Adrenal gland (tissue), 19 donors: ENCODE measurements at places on chromosomes 4 and X. TPM values are rescaled to one million over a fixed set of nuclear protein-coding genes. Genes with fewer than 3 reads are reported as not detected.

Gene GCNA
- polyA plus RNA-seq, result 1.9 TPM

Gene SYP
- 73.1 TPM for polyA plus RNA-seq

Gene RS1
- polyA plus RNA-seq, result not detected

Gene PNCK
- 0.42 TPM for polyA plus RNA-seq

Gene MAGEB5
- polyA plus RNA-seq, result not detected

Gene VEGFD
- polyA plus RNA-seq, result 9.2 TPM

Gene SPATA4
- 0.13 TPM for polyA plus RNA-seq

Gene DUX4
- not detected for polyA plus RNA-seq

Gene GYG2
- 1.4 TPM for polyA plus RNA-seq

DNA sequence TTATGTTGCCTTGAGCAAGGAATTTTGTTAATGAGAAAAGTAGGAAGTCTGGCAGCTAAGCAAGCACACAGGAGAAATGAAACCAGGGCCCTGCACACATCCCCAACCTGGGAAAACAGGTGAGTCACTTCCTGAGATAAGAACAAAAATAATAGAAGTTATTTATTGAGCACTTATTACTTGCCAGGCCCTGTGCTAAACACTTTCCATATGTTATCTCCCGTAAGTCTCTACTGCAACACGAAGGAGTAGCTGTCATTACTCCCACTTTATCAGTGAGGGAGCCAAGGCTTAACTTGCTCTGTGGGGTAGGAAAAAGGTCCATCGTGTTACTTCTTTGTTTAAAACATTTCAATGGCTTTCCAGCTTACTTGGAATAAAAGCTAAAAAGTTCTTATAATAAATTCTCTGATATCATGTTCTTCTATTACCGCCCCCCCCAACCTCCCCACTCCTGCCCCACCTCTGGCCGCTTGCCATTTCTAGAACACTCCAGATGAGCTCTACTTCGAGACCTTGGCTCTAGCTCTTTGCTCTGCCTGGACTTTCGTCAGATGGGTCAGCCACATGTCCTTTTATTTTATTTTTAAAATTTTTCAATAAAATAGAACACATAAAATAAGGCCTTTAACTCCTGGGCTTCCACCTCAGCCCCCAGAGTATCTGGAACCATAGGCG is 36.3 kb upstream of the PLAC8 start:
- H3K27me3 ChIP-seq, result no peaks in the 10 kb centered on the region
- H3K36me3 ChIP-seq, result no peaks in the 10 kb centered on the region
- H3K4me1 ChIP-seq, result peaks cover 15% of the 10 kb centered on the region
- no peak overlapping the region for H3K27ac ChIP-seq
- no peak overlapping the region for H3K4me3 ChIP-seq
- no peak for DNase-seq

DNA sequence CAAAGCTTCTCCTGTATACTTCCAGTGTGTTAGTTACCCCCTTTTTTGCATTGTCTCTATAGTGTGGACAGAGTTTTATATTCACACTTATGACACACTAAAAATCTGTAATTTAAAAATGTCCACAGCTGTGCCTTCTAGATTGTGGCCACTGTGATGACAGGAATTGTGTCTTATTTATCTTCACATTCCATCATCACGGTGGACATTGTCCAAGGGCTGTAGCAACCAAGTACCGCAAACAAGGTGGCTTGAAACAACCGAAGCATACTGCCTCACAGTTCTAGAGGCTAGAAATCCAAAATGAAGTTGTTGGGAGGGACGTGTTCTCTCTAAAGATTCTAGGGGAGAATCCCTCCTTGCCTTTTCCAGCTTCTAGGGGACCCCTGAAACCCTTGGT is 32.3 kb downstream of the CHRNA9 start:
- no peak for DNase-seq
- H3K27ac ChIP-seq, result no peak overlapping the region
- H3K27me3 ChIP-seq, result no peaks in the 10 kb centered on the region
- no peaks in the 10 kb centered on the region for H3K36me3 ChIP-seq
- H3K4me3 ChIP-seq, result no peak overlapping the region
- H3K4me1 ChIP-seq, result no peaks in the 10 kb centered on the region

GRCh38 chrX:48468693-48469691 is 1.1 kb downstream of the SLC38A5 start:
- no peaks in the 10 kb centered on the region for H3K36me3 ChIP-seq
- H3K27me3 ChIP-seq, result no peaks in the 10 kb centered on the region
- no peak overlapping the region for H3K27ac ChIP-seq
- no peaks in the 10 kb centered on the region for H3K4me1 ChIP-seq
- DNase-seq, result no peak

DNA sequence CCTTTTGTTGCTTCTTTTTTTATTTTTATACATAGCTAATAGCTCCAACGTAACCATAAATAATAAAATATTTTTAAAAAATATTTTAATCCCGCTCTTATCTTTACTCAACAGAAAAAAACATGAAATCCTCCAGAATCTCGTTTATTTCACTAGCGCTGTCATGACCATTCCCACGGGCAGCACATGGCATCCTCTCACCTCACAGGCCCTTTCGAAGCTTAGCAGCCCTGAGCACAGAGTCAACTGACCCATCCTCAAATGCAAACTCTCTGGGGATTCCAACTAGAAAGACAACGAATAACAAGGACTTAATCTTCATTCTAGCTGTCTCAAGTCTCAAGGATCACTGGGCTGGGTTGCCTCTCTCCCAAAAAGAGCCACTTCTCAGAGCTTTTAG is 285.9 kb upstream of the PPARGC1A start:
- DNase-seq, result no peak
- H3K4me3 ChIP-seq, result no peak overlapping the region
- no peaks in the 10 kb centered on the region for H3K36me3 ChIP-seq
- no peaks in the 10 kb centered on the region for H3K4me1 ChIP-seq
- no peak overlapping the region for H3K27ac ChIP-seq

- no peaks in the 10 kb centered on the region for H3K36me3 ChIP-seq
- DNase-seq, result no peak
- peaks cover 91% of the 10 kb centered on the region for H3K27me3 ChIP-seq
- H3K4me3 ChIP-seq, result no peak overlapping the region
- H3K4me1 ChIP-seq, result peaks cover 8% of the 10 kb centered on the region
- no peak overlapping the region for H3K27ac ChIP-seq
Measured at GRCh38 chr4:84503495-84504437, 4.7 kb upstream of the NKX6-1 start.

DNA sequence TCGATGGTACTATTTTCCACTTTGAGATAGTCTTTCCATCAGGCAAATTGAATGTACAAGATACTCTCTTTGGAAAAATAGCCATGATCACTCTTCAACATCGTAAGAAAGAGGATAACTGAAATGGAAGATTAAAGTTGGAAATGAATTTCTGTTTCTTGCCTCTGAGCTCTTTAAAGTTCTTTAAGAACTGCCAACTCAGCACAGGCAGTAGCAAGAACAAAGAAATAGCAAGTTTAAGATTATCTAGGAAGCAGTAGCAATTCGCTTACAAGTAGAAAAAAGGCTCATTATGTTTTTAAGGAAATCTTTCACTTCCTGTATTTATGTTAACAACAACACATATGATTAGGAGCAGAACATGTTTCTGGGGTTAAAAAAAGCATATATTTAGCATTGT is 127.6 kb downstream of the CDS1 start:
- no peaks in the 10 kb centered on the region for H3K36me3 ChIP-seq
- no peak overlapping the region for H3K27ac ChIP-seq
- no peak overlapping the region for H3K4me3 ChIP-seq
- no peaks in the 10 kb centered on the region for H3K27me3 ChIP-seq
- DNase-seq, result no peak

DNA sequence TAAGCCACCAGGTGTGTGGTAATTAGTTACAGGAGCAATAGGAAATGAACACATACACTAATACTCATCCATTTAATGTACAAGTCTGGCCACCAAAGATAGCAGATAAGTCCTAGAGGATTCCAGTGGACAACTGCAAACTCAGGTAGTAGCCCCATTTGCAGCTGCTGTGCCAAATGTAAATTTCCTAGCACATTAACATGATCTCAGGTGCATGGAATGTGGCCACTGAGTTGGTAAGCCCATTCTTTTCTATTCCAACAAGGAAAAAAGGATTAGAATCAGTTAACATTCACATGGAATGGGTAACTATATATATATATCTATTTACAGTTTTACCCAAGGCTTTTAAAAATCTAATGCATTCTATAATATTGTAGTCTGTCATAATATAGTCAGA is 23.3 kb upstream of the FRAS1 start:
- H3K4me3 ChIP-seq, result no peak overlapping the region
- no peaks in the 10 kb centered on the region for H3K4me1 ChIP-seq
- no peak overlapping the region for H3K27ac ChIP-seq
- no peak for DNase-seq
- no peaks in the 10 kb centered on the region for H3K27me3 ChIP-seq

DNA sequence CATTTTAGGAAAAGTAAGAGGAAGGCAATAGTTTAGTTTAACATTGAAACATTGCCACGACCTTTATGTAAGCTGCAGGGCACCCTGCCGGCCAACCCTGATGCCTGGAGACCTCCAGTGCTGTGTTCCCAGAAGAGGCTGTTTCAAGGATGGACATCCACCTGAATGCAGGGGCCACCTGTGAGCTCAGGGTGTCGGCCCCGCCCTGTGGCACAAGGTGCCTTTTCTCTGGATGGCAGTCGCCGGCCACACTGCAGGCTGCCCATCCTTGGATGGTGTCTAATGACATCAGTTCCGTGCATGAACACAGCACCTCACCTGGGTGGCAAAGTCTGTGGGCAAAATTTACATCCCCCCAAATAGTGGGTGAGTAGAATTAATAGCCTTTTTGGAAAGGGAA is 180.0 kb downstream of the AFAP1 start:
- H3K27ac ChIP-seq, result no peak overlapping the region
- H3K36me3 ChIP-seq, result peaks cover 9% of the 10 kb centered on the region
- H3K4me3 ChIP-seq, result no peak overlapping the region
- peaks cover 8% of the 10 kb centered on the region for H3K4me1 ChIP-seq
- no peak for DNase-seq
- H3K27me3 ChIP-seq, result no peaks in the 10 kb centered on the region

- H3K4me3 ChIP-seq, result no peak overlapping the region
- H3K36me3 ChIP-seq, result no peaks in the 10 kb centered on the region
- no peak overlapping the region for H3K27ac ChIP-seq
- no peaks in the 10 kb centered on the region for H3K27me3 ChIP-seq
- no peak for DNase-seq
- H3K4me1 ChIP-seq, result no peaks in the 10 kb centered on the region
Measured at GRCh38 chr4:158581161-158581560, 59.5 kb downstream of the RXFP1 start.

DNA sequence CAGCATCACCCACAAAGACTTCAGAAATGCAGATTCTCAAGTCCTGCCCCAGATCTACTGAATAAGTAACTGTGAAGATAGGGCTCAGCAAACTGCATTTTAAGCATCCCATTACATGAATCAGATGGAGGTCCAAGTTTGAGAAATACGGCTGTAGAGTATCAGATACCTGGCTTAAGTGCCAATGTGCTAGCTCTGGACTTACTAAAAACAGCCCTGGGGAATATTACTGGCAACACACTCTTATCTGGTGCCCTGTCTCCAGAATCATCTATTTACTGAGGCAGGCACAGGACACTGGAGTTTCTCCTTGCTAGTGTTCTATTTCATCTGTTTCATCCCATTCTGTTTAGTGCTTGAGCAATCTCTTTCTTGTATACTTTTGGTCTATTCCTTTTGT is 105.1 kb downstream of the SPOCK3 start:
- H3K4me3 ChIP-seq, result no peak overlapping the region
- H3K27me3 ChIP-seq, result no peaks in the 10 kb centered on the region
- H3K4me1 ChIP-seq, result no peaks in the 10 kb centered on the region
- no peaks in the 10 kb centered on the region for H3K36me3 ChIP-seq
- no peak for DNase-seq

DNA sequence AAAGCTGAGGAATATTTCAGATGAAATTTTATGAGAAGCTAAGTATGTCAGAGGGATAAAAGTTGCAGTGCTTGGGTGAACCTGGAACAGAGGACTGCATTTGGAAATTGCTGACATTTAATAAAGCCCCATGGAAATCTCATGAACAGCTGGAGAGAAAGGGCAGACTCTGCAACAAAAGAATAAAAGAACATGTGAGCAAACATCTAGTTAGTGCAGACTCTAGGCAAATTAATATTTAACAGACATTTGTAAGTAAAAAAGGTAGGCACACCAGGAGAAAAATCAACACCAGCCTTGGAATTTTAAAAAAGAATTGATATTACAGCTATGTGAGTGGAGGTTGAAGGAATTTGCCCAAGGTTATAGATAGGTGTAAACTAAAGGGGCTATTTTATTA is 114.6 kb upstream of the PUDP start:
- H3K4me1 ChIP-seq, result no peaks in the 10 kb centered on the region
- H3K27ac ChIP-seq, result no peak overlapping the region
- H3K4me3 ChIP-seq, result no peak overlapping the region
- DNase-seq, result no peak
- H3K36me3 ChIP-seq, result no peaks in the 10 kb centered on the region
- no peaks in the 10 kb centered on the region for H3K27me3 ChIP-seq

DNA sequence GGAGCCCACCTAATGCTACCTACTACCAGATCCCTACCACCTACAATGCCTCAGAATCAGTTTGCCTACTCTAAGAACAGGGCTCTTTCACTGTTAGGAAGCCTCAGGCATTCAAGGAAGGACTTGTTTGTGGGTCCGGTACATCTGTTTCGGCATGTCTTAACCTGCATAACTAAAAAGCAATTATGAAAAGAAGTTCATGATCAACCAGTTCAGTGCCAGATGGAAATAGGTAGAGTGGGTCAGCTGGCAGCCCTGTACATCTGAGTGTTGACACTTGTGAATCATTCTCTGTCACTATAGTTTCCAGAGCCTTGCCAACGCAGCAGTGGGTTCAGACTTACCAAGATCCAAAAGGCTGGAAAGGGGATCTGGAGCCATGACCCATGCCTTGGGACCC is 3.3 kb downstream of the TMEM185A start:
- no peak overlapping the region for H3K4me3 ChIP-seq
- H3K27ac ChIP-seq, result no peak overlapping the region
- no peak for DNase-seq
- H3K27me3 ChIP-seq, result no peaks in the 10 kb centered on the region

DNA sequence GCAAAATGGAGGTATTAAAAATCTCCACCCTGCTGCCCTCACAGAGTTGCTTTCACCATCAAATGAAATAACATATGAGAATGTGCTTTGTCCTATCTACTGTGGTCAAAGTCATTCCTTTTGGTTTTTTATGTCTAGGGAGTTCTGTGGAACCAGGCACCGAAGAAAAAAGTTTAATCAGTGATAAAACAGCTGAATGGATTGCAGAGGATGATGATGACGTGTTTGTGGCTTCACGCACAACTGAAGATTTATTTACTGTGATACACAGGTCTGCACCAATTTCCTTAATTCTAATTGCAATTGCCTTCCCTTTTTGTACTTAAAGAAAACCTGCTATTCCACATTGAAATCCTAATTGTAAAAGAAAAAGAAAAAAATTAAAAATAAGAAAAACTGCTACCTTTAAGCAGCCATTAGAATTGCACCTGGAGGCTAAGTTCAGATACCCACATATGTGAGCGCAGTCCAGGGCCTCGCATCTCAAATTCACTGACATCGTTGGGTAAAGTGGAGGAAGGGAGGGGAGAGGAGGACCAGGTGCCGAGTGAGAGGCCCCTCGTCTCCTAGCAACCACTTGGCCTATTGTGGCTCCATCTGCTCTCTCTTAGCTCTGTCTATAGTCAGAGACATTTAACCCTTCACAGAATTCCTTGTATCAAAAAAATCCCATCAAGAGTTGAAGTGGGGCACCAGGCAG is 10.5 kb upstream of the RTL5 start:
- no peaks in the 10 kb centered on the region for H3K36me3 ChIP-seq
- no peak for DNase-seq
- no peak overlapping the region for H3K4me3 ChIP-seq
- peaks cover 2% of the 10 kb centered on the region for H3K27me3 ChIP-seq
- H3K27ac ChIP-seq, result no peak overlapping the region

- no peaks in the 10 kb centered on the region for H3K27me3 ChIP-seq
- no peak overlapping the region for H3K4me3 ChIP-seq
- DNase-seq, result no peak
- H3K4me1 ChIP-seq, result no peaks in the 10 kb centered on the region
Measured at GRCh38 chrX:133380711-133381619, 34.3 kb downstream of the GPC4 start.
